ENCODE measurements at places on chromosomes 3 and 15. TPM values are rescaled to one million over a fixed set of nuclear protein-coding genes. Genes with fewer than 3 reads are reported as not detected.

DNA sequence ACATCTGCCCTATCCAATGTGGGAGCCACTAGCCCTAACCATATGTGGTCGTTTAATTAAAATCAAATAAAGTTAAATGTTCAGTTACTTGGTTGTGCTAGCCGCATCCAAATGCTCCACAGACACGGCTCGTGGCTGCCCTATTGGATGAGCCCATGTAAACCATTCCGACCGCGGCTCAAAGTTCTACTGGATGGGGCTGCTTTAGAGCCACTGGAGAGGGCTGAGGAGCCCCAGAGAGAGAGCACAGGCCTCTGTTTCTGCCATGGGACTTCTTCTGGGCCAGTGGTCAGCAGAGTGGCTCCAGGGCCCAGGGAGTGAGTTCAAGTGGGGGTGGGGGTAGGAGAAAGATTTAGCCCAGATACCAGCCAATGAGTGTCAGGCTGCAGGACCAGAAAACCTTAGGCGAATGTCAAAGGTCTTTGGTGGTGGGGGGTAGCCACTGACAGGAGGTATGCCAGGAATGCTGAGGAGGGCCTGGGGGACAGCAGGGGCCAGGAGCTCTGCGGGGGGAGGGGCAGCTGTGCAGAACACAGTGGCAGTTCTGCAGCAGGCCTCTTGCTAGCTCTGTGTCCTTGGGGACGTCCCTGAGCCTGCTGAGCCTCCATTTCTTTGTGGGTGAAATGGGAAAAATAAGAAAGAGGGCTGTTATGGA is 30.1 kb downstream of the SPSB4 start:
- peaks cover 5% of the 10 kb centered on the region for H3K4me1 ChIP-seq
- no peak overlapping the region for H3K4me3 ChIP-seq
- no peak for DNase-seq
- no peaks in the 10 kb centered on the region for H3K36me3 ChIP-seq

ZNF860 gene
- total RNA-seq = not detected

DNA sequence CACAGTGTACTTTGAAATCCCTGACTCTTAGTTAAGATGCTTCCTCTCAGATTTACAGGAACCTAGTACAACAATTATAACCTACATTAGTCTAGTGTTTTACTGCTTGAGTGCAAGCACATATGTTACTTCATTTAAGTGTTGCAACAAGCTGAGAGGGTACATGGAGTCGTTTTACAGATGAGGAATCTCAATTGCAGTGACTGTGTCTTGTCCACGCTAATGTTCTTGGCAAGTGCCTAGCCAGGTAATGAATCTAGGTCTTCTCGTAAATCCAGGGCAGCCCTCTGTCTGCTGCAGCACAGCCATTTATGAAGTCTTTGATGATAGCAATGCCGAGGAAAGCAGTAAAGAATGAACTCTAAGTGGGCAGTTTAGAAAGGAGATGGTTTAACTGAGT is 384.4 kb upstream of the ARPP21 start:
- no peak for DNase-seq
- H3K4me3 ChIP-seq = no peak overlapping the region
- H3K27me3 ChIP-seq = no peaks in the 10 kb centered on the region
- H3K4me1 ChIP-seq = no peaks in the 10 kb centered on the region
- no peaks in the 10 kb centered on the region for H3K36me3 ChIP-seq

- H3K4me1 ChIP-seq = no peaks in the 10 kb centered on the region
- H3K4me3 ChIP-seq = no peak overlapping the region
- DNase-seq = no peak
Observed at GRCh38 chr3:78645628-78646310, 1122.0 kb downstream of the ROBO1 start.

DNA sequence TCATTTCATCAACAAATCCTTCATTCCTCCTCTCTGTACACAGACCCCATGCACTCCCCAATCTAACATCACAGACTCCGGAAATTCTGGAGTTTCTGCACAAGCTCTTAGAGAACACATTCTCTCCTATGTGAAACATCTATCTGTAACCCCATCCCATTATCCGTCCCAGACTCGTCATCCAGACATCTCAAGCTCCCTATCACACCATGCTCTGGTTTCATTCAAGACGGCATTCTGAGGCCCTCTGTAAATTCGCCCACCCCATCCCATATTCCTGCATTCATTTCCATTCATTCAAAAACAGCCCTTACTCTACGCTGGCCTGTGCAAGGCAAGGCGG is 575 bp downstream of the LEO1 start:
- peaks cover 26% of the 10 kb centered on the region for H3K36me3 ChIP-seq
- no peak for DNase-seq
- H3K27ac ChIP-seq = peak overlapping the region; percentile 89
- H3K27me3 ChIP-seq = peaks cover 1% of the 10 kb centered on the region
- H3K4me1 ChIP-seq = peaks cover 19% of the 10 kb centered on the region

DNA sequence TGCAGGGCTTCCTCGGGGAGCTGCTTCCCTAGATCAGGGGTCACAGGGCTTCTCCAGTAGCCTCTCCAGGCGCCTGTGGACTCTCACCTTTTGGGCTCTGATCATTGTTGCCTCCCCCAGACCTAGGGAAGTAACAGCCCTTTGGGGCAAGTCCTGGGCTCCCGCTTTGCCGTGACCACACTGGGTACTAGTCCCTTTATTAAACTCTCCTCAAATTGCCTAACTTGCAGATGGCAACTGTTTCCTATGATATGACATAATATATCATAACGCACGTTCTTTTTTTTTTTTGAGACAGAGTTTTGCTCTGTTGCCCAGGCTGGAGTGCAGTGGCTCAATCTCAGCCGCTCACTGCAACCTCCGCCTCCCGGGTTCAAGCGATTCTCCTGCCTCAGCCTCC is 17.9 kb upstream of the NRROS start:
- H3K36me3 ChIP-seq = no peaks in the 10 kb centered on the region
- DNase-seq = no peak
- H3K27me3 ChIP-seq = no peaks in the 10 kb centered on the region
- H3K4me1 ChIP-seq = peaks cover 39% of the 10 kb centered on the region

Measured in activated CD8-positive, alpha-beta T cell treated with anti-CD3 and anti-CD28 coated beads for 36 hours (primary cell).